ENCODE measurements at places on chromosomes 16 and 17.

DNA sequence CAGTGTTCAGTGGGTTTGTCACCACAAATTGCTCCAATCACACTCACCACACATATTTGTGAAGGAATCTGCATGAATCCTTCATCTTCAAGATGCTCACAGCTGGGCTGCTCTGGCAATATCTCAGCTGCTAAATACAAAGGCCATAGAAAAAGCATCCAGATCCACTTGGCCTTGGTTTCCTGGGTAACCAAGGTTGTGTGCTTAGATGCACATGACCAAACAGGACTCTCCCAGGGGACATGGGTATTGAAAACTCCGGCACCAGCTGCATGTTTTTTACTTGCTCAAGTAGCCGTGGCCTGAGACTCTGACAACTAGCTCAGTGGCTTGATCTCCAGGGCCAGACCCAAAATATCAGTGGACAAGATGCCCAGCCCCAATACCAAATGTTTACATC lies 131.3 kb downstream of the CBLN1 start:
- DNase-seq, result no peak

DNA sequence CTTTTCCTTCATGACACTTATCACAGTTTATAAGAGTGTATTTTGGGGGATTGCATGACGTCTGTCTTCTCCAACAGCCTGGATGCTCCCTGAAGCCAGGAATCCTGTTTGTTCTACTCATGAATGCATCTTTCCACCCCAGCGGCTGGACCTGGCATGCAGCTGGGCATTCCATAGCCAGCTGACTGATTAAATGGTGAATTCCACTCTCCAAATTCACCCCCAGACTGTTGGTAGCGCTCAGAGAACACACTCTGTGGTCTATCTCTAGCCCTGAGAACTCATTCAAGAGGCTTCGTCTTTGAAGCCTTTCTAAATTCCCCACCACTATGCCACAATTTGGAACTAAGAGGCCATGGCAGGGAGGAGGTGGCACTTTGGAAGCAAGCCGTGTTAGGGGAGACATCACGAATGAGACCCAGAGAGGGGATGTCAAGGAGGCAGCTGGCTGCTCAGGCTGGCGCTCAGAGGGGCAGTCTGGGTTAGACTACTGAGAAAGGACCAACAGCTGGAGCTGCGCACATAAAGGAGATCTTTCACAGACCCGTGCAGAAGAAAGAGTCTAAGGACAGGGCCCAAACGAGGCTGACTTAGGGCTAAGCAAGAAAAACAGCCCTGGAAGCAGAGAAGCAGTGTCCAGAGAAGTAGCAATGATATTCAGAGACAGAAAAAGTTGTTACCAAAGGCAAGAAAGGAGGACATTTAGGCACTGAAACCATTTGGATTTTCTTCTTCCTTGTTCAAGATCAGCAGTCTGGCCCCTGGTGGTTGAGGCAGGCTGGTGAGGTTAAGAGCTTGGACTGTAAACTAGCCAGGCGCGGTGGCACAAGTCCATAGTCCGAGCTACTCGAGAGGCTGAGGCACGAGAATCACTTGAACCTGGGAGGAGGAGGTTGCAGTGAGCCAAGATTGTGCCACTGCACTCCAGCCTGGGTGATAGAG lies 42.4 kb upstream of the ZNF629 start:
- no peak for DNase-seq

- DNase-seq, result no peak
Observed at GRCh38 chr17:19331543-19332245, 30.8 kb downstream of the B9D1 start.

GRCh38 chr16:77967054-77967904 lies 55.1 kb upstream of the CLEC3A start:
- no peak for DNase-seq

- peak; percentile 63 for DNase-seq
Observed at GRCh38 chr17:4566785-4567184, 6.4 kb upstream of the GGT6 start.

- DNase-seq, result peak; percentile 58
Observed at GRCh38 chr16:2475413-2476344, 752 bp downstream of the TBC1D24 start.

DNA sequence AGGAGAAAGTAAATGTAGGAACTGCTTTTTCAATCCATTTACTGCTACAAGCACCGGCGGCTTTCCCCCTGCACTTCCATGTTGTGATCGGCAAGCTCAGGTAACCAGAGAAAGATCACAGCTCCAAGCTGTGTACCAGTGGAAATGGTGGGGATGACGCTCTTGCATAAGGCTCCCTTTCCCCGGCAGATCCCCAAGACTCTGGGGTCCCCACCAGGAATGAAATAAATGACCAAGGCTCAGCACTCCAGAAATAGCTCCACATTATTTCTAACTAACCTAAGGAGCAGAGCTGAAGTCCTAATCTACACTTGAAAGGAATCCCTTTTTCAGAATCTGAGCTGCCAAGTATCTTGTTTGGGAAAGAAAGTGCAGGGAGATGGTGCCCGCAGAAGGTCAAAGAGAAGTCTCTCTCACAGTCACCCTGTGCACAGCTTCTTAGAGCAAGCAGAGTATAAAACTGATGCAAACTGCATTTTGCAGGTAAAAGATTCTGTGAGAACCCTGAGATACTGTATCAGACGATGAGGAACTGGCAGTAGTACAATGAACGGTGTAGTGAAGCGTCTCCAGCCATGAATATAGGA lies 11.1 kb downstream of the GRB2 start:
- DNase-seq, result no peak

GRCh38 chr16:11379420-11379819 lies 34.2 kb downstream of the RMI2 start:
- no peak for DNase-seq

DNA sequence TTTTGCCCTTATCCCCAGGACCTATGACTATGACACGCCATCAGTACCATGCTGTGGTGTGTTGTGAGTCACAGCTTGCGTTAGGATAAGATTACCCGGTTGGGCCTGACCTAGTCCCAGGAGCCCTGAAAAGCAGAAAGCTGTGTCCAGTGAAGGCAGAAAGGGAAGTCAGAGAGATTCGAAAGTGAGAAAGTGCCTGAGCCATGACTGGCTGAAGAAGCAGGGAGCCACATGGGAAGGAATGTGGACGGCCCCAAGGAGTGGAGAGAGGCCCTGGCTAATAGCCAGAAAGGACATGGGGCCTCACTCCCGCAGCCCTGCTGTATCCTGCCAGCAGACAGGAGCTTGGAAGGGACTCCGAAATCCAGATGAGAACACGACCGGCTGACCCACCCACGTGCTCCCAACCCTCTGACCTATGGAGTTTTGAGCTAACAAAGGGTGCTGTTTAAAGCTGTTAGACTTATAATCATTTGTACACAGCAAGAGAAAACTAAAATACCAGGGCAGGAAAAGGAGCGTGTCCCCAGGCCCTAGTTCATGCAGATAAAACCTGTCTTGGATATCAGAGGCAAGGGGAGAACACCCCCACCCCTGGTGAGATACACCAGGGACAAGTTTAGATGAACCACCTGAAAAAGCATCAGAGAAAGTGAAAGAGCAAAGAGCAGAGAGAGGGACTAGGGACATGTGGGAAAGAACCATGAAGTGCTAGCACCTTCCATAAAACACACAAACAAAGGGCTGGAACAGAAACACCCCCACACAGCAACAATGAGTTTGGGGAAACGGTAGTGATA lies 115.3 kb downstream of the SLC39A11 start:
- no peak for DNase-seq

- peak; percentile 64 for DNase-seq
Observed at GRCh38 chr17:35372846-35373533, 431 bp downstream of the SLFN11 start.

DNA sequence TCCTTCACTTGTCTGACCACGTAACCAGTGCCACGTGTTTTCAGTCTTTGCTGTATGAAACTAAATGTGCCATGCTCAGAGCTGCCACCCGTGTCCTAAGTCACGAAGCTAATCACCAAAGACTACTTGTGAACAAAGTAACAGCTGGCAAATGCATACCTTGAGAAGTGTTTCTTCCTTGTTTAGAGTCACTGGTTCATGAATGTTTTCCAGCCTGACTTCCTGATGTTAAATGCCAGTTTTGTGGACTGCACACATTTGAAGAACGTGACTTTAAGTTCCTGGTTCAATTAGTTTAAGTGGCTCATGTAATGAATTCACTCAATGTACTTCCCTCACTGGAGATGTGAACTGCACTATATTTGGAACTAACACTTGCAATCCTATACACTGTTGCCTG lies 19.9 kb upstream of the KPNB1 start:
- no peak for DNase-seq

DNA sequence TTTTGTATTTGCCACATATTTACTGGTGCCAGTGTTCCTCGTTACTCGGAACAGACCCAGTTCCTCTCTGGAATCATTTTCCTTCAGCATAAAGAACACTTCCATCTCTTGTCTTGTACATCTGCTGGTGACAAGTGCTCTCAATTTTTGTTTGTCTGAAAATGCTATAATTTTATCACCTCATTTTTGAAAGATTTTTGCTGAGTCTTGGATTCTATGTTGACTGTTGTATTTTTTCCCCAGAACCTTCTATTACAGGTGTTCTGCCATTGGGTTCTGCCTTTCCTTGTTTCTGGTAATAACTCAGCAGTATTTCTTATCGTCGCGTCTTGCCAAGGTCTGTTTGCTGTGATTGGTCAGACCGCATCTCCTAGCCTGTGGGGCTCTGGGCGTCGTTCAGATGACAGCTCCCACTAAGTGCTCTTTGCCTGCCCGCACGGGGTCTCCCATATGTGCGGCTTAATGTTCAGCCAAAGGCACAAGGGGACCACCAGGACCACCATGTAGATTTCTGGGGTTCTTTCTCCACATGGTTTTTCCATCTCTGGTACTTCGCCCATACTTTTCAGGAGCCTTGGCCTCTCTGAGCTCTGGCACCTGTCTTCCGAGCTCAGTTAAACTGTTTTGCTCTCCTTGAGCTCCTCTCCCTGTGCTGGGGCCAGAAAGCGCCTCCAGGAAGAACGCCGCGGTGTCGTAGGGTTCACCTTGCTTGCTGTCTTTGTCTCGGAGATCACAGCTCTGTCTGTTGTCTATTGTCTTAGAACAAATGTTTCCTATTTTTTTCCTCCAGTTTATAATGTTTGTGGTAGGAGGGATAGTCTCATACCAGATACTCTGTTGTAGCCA lies 80.0 kb downstream of the METRNL start:
- no peak for DNase-seq

DNA sequence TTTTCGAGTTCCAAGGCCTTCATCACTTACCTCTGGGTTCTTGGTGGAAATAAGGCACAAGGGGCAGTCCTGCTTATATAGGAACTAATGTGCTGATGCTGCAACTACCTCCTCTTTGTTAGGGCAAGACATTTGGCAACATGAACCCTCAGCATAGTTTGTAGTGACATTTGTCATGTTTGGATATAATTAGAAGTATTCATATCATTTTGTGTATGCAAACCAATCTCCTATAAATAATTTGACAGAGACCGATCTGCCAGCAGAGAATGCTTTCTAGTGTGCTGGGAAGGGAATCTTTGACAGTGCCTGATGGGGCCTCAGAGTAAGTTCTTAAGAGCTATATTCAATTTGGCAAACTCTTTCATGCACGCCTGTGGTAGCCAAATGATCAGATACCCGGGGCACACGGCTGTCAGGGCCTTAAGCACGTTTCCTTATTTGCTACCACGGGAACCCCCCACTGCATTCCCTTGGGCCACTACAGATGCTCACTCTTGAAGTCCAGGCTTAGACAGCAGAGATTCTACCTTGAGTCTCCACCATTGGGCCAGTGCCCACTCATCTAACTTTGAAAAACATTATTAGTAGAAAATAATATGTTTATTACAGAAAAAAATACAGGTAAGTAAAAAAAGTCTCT lies at the start of gene MYH8:
TSS of gene MYH8 (minus strand) at position 51 of the 643 bp plus-strand sequence. CDS start 1,723 bp downstream, outside the sequence.
- DNase-seq, result no peak

DNA sequence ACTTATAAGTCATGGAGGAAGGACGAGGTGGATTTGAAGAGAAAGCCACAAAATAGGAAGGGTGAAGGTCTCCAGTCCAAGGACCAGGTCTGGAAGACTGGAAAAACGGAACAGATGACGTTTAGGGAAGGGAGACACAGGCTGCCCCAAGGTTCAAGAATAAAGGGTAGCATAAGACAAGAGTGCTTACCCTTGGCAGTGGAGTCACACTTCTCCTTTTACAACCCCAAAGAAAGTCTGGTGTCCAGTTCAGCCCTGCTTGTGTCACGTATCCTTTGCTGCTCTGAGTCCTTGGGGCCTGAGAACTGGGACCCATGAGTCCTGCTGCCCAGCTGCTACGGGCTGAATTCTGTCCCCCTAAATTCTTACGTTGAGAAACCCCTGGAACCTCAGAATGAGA lies 13.0 kb upstream of the GGA2 start:
- no peak for DNase-seq

DNA sequence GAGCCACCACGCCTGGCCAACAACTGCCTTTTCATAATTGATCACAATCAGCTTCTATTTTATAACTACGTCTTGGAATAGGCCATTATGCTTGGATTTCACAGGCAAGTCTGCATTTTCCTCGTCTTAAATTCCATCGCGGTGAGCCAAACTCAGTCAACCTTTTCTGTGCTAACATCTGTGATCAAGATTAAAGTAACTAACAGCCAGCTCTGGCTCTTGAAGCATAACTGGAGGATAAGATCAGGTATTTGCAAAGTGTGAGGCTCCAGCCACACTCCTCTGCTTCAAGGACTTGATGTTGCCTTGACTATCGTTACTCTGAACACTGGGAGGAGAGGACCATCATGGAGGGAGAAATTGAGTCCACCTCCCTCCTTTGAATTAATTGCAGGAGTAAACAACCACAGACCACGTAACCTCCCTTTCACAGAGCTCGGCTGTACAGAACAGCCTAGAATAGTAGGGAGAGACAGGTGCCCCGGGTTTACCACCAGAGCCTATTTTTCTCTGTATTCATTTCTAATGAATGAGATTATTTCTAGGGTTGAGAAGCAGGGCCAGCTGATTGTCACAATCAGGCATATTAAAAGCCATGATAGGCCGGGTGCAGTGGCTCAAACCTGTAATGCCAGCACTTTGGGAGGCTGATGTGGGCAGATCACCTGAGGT lies 143.0 kb downstream of the XYLT1 start:
- DNase-seq, result no peak

- no peak for DNase-seq
Observed at GRCh38 chr17:4475001-4475400, 23.7 kb upstream of the SPNS2 start.
